ENCODE measurements at places on chromosomes 2 and 18.

GRCh38 chr18:7822435-7823331 is 255.6 kb downstream of the PTPRM start:
- DNase-seq: no peak

GRCh38 chr18:1048032-1048431 is 143.4 kb downstream of the ADCYAP1 start:
- DNase-seq: no peak

DNA sequence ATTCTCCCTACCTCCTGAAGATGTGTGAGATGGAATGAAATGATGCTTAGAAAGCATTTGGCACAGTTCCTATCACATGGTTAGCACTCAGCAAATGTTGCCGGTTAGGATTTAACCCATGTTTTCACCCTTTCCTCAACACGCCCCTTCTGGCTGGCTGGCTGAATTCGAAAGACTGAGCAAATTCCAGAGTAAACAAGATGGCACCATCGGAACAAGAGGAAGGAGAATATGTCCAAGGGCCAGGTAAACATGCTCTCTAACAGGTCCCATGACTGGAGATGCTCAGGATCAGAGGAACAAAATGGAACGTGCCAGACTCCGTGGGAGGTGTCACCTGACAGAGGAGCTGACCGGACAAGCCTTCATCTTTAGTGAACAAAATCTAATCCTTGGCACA is 145.6 kb downstream of the ANKRD44 start:
- DNase-seq: no peak

- no peak for DNase-seq
These were observed 660.6 kb downstream of the NYAP2 start for GRCh38 chr2:226059961-226060627.

- no peak for DNase-seq
These were observed 20.3 kb upstream of the KDM3A start for GRCh38 chr2:86420913-86421312.

- DNase-seq: no peak
These were observed 2.6 kb upstream of the CHRND start for GRCh38 chr2:232523402-232523681.

DNA sequence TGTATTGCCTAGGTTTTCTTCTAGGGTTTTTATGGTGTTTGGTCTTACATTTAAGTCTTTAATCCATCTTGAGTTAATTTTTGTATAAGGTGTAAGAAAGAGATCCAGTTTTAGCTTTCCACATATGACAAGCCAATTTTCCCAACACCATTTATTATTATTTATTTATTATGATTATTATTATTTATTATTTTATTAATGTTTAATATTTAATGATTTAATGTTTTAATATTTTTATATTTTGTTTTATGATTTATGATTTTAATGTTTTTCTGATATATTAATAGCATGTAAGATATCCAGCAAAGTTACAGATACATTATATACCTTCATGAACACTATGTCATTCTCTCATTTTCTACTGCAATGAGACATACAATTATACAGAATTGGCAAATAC is 1082.0 kb downstream of the DSC3 start:
- no peak for DNase-seq

- DNase-seq: no peak
These were observed 19.3 kb upstream of the TMEM87B start for GRCh38 chr2:112035786-112036185.

- DNase-seq: no peak
These were observed 168.4 kb downstream of the NDUFA10 start for GRCh38 chr2:239856620-239857285.

GRCh38 chr2:96306370-96306769 is 1.0 kb upstream of the SNRNP200 start:
- DNase-seq: no peak

DNA sequence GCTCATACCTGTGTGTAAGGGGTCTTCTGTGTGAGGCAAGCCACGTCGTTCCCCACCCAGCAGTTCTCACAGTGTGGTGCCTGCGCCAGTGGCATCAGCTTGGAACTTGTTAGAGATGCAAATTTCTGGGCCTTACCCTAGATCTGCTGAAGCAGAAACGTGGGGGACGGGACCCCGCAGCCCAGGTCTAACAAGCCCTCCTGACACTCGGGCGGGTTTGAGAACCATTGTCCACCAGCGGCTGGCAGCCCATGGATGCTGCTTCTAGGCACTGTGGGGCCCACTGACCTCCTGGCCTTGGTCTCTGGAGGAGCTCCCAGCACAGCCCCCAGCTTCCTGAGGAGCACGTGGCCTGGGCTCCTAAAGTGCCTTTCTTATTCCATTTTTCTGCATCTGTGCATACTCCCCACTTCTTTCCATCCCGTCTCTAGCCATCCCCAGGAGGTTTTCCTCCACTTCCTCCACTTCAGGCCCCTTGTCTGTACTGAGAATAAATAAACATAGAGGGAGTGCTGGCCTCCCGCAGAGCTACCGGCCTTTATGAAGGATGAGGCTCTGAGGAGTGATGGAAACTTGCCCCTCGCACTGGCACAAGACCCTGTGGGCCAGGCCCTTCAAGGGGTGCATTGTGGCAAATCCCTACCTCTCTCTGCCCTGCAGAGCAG is 94.3 kb downstream of the GALR1 start:
- DNase-seq: no peak

GRCh38 chr2:53353135-53354114 is 414.2 kb upstream of the CHAC2 start:
- no peak for DNase-seq

DNA sequence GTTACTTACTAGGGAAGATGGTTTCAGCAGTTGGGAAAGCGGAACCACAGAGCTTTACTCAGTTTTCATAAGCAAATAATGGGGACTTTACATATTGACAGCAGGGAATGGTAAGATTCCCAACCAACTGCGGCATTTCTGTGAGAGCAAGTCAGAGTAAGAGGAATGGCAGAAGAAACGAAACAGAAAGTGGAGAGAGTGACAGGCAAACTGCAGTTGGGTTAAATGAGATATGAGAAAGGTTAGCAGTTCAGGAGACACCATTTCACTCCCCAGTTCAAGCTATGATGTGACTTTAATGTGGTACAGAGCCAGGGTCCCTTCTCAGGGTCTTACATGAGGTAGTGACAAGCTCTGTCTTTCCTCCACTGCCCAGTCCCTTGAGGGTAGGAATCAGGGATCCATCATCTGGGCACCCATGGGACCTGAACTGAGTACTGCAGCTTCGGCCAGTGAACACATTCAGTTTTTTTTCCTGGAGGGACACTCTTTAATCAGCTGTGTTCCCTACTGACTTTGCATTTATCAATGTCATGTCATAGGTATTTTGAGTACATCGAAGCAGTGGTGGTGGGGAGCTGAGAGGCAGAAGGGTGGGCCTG is 33.0 kb upstream of the GREB1 start:
- DNase-seq: no peak

GRCh38 chr2:177584030-177584692 is 191.6 kb downstream of the AGPS start:
- DNase-seq: no peak

- DNase-seq: peak; percentile 87
These were observed at the start of gene ZNF407 for GRCh38 chr18:74597662-74598349. Gene ZNF407 (plus strand): TSS chr18:74597870. CDS start chr18:74631020, 33,150 bp downstream.

DNA sequence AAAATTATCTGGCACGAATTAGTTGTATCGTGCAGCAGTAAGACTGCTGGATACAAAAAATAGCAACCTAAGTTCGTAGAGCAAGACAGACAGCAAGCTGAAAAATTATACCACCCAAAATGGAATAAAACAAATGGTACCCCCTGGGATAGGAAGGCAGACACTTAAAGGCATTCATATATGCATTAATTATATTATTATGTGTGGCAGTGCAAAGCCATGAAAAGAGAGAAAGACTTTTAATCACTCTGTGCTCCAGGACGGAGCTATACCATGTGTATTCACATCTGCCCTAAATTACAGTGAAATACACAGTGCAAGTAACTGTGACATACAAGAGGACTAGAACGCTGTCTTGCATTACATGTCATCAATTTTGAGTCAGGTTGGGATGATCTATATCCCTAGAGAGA is 235.9 kb downstream of the GULP1 start:
- DNase-seq: no peak

- no peak for DNase-seq
These were observed 46.7 kb upstream of the KCNF1 start for GRCh38 chr2:10864861-10865636.

DNA sequence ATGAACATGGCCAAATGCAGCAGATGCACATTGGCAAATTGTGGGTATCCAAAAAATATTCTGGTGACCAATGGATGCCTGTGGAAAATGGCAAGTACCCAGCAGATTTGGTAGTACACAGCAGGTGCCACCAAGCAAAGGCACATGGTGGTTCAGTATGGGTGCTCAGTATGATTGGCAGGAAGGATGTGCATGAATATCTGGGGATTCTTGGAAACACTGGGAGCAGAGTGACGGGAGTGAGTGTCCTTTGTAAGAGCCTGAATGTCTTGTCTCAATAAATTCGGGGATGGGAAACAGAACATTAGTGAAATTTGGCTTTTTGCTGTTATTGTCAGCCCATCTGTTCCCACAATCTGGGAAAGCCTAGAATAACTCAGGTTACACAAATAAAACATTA is 36.8 kb upstream of the ACADL start:
- DNase-seq: no peak

DNA sequence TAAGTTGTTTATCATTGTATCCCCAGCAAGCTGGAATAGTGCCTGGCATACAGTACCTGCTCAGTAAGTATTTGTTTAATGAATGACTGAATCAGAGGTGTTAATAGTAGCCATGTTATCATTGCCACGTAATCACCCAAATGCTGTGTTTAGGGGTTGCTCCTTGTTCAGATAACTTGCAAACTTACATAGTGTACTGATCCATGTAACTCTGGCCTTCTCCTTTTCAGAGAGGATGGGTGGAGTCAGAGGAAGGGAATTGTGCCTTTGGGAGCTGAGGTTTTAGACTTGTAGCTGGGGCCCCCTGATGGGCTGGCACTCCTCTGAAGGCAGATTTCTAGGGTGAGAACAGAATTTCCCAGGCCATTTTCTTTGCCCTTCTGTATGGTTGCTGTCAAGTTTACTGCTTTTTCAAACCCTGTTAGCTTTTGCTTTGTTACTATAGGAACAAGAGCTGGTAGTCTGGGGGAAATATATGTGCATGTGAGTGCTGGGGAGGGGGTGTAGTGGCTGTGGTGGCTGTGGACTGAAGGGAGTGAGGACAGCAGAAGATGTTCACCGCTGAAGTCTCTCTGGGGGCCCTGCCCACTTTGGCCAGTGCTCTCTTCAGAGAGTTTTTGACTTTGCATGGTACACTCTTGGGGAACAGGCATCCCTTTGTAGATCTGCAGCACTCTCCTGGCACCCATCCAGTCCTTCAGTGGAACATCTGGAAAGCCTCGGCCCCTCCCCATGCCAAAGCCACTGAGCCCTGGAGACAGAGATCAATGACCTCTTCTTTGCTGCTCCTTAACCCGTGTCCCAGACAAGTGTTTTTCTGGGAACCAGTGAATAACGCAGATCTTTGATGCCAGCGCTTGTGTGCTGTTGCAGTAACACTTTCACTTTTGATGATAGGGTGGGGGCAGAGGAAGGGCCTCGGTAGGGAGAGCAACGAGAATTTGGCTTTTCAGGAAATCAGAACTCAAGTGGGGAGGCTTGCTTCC is 209.0 kb downstream of the PRKCE start:
- peak; percentile 40 for DNase-seq

DNA sequence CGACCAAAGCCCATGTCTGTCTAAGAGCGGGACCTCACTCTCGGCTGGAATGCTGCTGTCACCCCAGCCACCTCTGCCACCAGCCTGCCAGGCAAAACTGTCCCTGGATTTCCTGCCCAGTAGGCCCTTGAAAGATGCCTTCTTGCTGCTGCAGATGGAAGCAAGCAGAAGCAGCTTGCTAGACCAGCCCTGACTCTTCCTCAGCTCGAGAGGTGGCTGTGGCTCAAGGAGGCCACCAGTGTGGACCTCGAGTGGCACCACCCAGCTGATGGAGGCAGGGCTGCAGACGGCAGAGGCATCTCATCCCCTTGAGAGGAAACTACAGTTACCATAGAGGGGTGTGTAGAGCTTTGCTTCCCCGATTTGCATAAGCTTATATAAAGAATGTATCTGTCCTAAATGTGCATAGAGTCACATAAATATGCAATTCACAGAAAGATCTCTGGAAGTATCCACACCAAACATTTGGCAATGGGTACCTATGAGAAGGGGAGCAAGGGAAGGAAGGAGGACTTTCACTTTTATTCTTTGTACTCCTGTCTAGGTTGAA is 20.6 kb downstream of the ADCY3 start:
- no peak for DNase-seq

DNA sequence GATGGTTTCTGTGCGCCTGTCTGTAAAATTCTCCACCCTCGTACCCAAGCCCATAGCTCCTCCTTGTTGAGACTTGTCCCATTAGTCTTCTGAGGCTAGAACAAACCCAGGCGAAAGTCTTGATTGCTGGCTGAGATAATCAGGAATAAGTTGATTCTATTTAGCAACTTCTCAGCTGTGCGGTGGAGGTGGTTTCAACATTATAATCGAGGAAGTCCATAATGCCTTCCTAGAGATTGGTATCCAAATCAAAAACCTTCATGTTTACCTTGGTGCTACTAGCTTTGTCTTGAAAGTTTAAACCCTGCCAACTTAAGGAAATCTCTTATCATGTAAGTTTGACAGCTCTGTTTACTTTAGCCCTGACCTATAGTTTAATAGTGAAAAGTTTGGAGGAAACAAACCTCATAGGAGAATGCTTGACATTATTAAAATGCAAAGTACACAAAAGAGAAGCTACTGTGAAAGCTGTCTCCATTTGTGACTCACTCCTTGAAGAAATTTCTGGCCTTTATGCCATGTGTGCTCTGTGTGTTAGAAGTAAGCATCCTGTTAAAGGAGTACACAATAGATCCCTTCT is 36.6 kb upstream of the DSC1 start:
- DNase-seq: no peak

DNA sequence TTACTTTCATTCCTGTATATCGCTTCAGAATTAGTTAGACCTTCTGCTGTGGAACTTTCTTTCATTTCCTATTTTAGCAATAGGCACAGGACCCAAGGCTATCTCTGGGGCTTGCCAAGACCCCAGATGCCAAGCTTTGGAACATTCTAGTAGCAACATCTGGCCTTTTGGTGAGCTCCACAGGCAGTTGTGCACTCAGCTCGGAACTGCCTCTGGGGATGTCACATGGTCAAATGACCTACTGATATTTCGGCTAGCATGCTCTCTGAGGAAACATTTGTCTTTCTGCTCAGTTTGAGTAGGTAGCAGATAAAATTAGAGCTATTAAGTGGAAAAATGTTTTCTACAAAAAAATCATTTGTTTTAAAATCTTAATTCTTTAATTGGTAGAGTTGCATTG is 76.6 kb upstream of the ITGA4 start:
- no peak for DNase-seq
